Osteocyte (in vitro differentiated cells): ENCODE measurements at places on chromosomes 16 and 17. TPM values are rescaled to one million over a fixed set of nuclear protein-coding genes. Genes with fewer than 3 reads are reported as not detected.

DNA sequence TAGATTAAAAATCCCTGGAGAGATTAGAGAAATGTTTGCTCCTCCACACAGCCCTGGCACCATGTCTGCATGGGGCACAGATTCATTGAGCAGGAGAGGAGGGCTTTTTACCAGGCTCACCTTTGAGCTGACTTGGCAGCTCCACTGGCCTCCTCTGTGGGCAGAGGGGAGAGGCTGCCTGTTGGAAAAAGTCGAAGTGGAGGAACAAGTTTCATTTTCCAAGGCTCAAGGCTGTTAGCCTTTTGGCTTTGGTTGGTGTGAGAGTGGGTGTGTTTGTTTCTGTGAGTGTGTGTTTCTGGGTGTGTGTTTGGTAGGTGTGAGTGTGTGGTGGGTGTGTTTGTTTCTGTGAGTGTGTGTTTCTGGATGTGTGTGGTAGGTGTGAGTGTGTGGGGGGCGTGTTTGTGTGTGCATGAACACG is 5.6 kb downstream of the TMEM238L start:
- no peaks in the 10 kb centered on the region for H3K4me1 ChIP-seq
- no peak for DNase-seq
- H3K36me3 ChIP-seq, result no peaks in the 10 kb centered on the region
- H3K27me3 ChIP-seq, result no peaks in the 10 kb centered on the region
- no peak overlapping the region for H3K4me3 ChIP-seq

GRCh38 chr17:6862825-6863224 is 31.3 kb upstream of the TEKT1 start:
- no peak for DNase-seq
- no peaks in the 10 kb centered on the region for H3K4me1 ChIP-seq
- H3K4me3 ChIP-seq, result no peak overlapping the region

DNA sequence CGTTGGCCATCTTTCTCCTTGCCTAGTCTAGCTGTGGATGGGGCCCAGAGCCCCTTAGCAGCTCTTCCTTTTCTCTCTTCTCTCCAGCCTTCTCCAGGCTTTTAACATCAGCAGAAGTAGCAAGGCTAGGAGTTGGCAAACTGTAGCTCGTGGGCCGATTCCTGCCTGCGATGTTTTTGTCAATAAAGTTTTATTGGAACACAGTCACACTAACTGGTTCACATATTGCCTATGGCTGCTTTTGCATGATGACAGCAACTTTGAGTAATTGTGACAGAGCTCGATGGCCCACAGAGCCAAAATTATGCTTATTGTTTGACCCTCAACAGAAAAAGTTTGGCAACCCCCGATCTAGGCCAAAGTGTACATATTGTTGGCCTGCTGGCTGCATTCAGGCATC is 199.9 kb downstream of the RBFOX1 start:
- H3K27me3 ChIP-seq, result no peaks in the 10 kb centered on the region
- no peaks in the 10 kb centered on the region for H3K36me3 ChIP-seq
- H3K4me3 ChIP-seq, result no peak overlapping the region
- no peak overlapping the region for H3K27ac ChIP-seq
- H3K4me1 ChIP-seq, result no peaks in the 10 kb centered on the region
- no peak for DNase-seq

- no peaks in the 10 kb centered on the region for H3K4me1 ChIP-seq
- no peaks in the 10 kb centered on the region for H3K36me3 ChIP-seq
- DNase-seq, result no peak
- H3K4me3 ChIP-seq, result no peak overlapping the region
- no peak overlapping the region for H3K27ac ChIP-seq
Observed at GRCh38 chr16:20747030-20747816, 5.6 kb upstream of the THUMPD1 start.

Gene TMIGD1
- total RNA-seq, result not detected in 2 replicates

GRCh38 chr16:65377195-65377594 is 255.3 kb upstream of the CDH11 start:
- no peak overlapping the region for H3K4me3 ChIP-seq
- no peak overlapping the region for H3K27ac ChIP-seq
- no peaks in the 10 kb centered on the region for H3K27me3 ChIP-seq
- DNase-seq, result no peak

Gene ADAMTS18
- total RNA-seq, result not detected in 2 replicates

- no peaks in the 10 kb centered on the region for H3K36me3 ChIP-seq
- H3K4me1 ChIP-seq, result peaks cover 18% of the 10 kb centered on the region
- DNase-seq, result no peak
- H3K4me3 ChIP-seq, result no peak overlapping the region
- no peak overlapping the region for H3K27ac ChIP-seq
- no peaks in the 10 kb centered on the region for H3K27me3 ChIP-seq
Observed at GRCh38 chr17:17546399-17547185, 44.9 kb downstream of the PEMT start.
